ENCODE measurements at places on chromosomes 2 and 18. TPM values are rescaled to one million over a fixed set of nuclear protein-coding genes. Genes with fewer than 3 reads are reported as not detected.

Gene APCDD1
- polyA plus RNA-seq, result 10.2 TPM

Gene IMP4
- 51.3 TPM for polyA plus RNA-seq

Gene MIB1
- polyA plus RNA-seq, result 6.1 TPM

Gene NEU2
- polyA plus RNA-seq, result not detected

Measured in sigmoid colon (tissue), 7 donors.